ENCODE measurements at places on chromosomes 13 and 19.

DNA sequence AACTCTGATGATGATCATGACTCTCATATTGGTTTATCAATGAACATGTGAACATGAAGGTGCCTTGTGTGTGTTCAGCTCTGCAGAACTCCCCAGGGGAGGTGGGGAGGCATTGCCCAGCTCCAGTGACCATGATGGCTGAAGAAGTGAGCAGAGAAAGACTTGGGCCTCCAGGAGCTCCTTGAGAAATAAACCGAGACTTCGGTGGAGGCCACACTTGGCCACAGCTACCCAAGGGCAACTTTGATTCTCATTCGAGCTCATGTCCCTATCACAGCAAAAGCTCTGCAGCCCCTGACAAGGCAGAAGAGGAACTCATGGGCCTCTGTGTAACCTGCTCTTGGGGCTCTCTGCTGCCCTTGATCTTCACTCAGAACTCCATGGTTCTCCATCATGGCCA, 44.1 kb upstream of the ZNF536 start:
- DNase-seq = no peak

- no peak for DNase-seq
Measured at GRCh38 chr13:95058680-95059079, 242.6 kb downstream of the ABCC4 start.

DNA sequence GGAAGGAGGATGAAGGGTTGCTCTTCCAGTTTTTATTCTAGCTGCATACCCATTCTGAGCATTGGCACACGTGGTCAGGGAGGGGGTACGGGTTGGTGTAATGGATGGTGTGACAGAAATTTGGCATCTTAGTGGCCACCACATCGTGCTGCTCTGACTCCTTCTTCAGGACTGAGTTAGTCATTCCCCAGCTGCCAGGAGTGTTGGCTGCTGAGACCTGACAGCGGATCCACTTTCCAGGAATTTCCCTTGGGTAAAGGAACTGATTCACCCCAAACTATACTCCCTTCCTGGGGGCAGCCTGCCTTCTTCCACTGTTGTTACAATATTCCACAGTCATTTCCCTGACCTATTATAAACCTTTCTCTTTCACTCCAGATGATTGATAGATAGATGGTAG, 595.5 kb upstream of the KLHL1 start:
- DNase-seq = no peak

GRCh38 chr19:49333811-49334288, 1.4 kb upstream of the CD37 start:
- peak; percentile 58 for DNase-seq

DNA sequence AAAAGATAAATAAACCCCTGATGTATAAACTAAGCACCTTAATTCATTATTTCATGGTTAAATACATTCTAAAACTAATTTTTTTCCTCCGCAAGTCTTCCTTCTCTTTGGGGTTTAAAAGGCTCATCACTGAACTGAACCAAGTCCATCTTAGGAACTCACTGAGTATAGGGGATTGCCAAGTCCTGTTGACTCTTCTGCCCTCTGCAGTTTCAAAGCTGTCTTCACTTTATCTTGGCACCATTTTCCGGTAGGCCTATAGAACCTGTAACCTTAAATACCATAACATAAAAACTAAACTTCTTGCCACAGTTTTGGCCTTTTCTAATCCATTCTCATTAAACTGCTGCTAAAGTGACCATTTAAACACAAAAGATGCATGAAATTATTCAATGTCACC, 66.5 kb upstream of the USPL1 start:
- no peak for DNase-seq

GRCh38 chr13:110289661-110290060, 17.3 kb downstream of the COL4A1 start:
- no peak for DNase-seq

DNA sequence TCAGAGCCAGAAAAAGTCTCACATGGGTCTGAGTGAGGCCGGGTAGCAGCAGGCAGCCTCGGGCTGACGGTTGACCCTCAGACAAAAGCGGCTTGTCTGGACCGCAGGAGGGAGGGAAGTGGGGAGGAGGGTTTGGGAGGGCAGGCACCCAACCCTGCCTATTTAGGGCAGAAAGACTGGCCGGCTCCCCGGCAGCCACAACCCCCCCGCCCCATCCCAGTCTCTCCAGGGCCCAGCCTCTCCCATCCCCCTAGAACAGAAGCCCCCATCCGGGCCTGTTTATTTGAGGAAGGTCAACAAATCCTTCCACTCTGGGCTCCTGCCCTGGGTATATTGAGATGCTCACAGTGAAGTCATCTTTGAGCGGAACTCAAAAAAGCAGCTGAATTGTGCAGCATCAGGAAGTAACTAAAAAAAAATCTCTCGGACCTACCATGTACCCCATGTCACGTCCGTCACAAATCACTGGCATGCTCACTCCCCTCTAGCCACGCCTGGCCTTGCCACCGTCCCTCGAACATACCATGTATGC, 6.3 kb downstream of the DACT3 start:
- no peak for DNase-seq

DNA sequence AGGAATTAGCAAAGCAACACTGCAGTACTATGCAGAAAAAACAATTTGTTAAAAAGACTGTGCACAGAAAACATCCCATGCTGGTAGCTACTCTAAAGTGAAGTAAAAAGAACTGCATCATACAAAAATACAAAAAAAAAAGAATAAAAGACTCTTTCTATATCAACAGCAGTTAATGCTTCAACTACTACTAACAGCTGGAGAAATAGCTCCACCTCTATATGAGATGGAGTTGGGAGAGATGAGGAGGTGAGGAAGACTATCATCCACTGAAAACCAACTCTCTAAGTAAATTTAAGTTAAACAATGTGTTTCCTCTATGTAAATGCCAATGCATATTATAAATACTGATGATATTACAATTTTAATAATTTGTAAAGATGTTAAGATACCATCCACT, 1.8 kb downstream of the ZC3H13 start:
- no peak for DNase-seq

- DNase-seq = no peak
Measured at GRCh38 chr13:61880578-61881283, 465.1 kb upstream of the PCDH20 start.

DNA sequence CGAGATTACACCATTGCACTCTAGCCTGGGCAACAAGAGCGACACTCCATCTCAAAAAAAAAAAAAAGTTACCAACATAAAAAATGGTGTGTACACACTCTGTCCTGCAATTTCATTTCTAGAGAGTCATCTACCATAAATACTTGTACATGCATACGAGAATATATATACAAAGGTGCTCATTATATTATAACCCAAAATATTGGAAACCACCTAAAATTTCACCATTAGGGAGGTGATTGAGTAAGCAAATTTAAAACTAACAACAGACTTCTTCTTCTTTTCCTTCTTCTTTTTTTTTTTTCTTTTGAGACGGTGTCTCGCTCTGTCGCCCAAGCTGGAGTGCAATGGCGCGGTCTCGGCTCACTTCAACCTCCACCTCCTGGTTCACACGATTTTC, 7.4 kb upstream of the C5AR1 start:
- DNase-seq = no peak

GRCh38 chr19:47013041-47013517, 6.6 kb upstream of the NPAS1 start:
- peak; percentile 53 for DNase-seq

DNA sequence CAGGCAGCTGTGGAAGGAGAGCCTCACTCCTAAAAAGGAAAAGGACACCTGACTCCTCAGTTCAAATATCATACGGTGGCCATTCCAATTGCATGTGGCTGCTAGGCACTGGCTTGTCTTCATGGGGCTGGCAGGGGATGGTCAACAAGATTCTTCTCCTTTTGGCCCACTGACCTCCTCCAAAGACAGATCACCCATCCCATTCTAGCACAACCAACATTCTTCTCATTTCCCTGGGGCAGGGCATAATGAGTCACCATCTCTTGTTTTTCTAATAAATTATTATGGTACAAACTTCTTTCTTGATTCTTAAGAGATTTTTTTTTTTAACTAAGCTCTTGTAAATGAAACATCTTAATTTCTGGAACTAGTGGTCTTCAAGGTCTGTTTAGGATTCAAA, 136.7 kb upstream of the NBEA start:
- DNase-seq = no peak

Measured in activated T-cell treated with anti-CD3 and anti-CD28 coated beads for 48 hours (primary cell).